ENCODE measurements at places on chromosomes 5 and 9.

DNA sequence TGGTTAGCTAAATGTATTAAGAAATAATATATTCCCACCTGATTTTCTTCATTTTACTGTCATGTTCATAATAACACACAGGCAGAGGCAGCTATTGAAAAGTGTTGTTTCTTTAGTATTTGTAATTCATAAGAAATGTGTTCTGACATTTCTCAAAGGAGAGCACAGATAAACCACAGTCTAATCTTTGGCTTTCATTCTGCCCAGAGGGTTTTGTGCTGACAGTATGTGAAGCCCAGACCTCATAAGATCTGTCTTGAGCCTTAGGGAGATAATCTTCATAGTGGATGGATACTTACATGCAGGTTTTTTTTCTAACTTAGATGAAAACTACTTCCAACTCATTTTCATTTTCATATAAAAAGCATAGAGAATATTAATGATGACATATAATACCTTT lies 206.1 kb downstream of the CHSY3 start:
- no peak for DNase-seq
- H3K36me3 ChIP-seq, result no peaks in the 10 kb centered on the region
- no peaks in the 10 kb centered on the region for H3K4me1 ChIP-seq
- H3K27me3 ChIP-seq, result no peaks in the 10 kb centered on the region

GRCh38 chr5:53983568-53984460 lies 326.6 kb downstream of the ARL15 start:
- DNase-seq, result no peak
- no peaks in the 10 kb centered on the region for H3K27me3 ChIP-seq
- H3K36me3 ChIP-seq, result no peaks in the 10 kb centered on the region
- no peak overlapping the region for H3K4me3 ChIP-seq

DNA sequence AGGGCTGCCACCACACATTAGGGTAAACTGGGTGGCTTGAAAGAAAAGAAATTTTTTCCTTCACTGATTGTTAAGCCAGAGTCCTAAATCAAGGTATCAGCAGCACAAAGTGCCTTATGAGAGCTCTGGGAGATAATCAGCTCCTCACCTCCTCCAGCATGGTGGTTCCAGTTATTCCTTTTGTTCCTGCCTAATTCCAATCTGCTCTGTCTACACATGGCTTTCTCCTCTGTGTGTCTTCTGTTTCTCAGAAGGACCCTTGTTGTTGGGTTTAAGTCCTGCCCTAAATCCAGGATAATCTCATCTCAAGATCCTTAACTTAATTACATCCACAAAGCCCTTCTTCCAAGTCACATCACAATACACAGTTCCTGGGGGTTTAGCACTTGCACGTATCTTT lies 1352.0 kb upstream of the CDH9 start:
- H3K36me3 ChIP-seq, result no peaks in the 10 kb centered on the region
- no peaks in the 10 kb centered on the region for H3K4me1 ChIP-seq
- no peak overlapping the region for H3K27ac ChIP-seq
- DNase-seq, result no peak
- no peak overlapping the region for H3K4me3 ChIP-seq

GRCh38 chr9:31470051-31470450 lies 914.4 kb upstream of the ACO1 start:
- no peaks in the 10 kb centered on the region for H3K4me1 ChIP-seq
- no peaks in the 10 kb centered on the region for H3K36me3 ChIP-seq
- no peak for DNase-seq
- no peak overlapping the region for H3K4me3 ChIP-seq
- H3K27me3 ChIP-seq, result no peaks in the 10 kb centered on the region
- no peak overlapping the region for H3K27ac ChIP-seq

- H3K4me1 ChIP-seq, result no peaks in the 10 kb centered on the region
- H3K27me3 ChIP-seq, result no peaks in the 10 kb centered on the region
- no peak overlapping the region for H3K4me3 ChIP-seq
- DNase-seq, result no peak
- H3K27ac ChIP-seq, result no peak overlapping the region
These were observed 186.7 kb upstream of the TLX3 start for GRCh38 chr5:171122372-171122771.

DNA sequence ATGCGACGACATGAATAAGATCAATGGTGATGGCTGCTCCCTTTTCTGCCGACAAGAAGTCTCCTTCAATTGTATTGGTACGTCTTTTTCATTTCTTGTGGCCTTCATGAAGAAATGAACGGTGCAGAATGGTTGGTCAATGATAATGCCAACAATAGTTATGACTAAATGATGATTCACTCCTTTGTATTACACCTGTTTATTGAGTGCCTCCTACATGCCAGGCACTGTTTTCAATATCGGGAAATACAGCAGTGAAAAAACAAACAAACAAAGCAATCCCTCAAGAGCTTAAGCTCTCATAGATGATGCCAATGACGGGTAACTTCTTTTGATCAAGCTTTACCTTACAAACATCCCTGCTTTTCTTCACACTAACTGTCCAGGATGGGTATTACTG lies 117.7 kb downstream of the PAPPA start:
- no peak overlapping the region for H3K4me3 ChIP-seq
- no peaks in the 10 kb centered on the region for H3K36me3 ChIP-seq
- no peak for DNase-seq
- no peaks in the 10 kb centered on the region for H3K27me3 ChIP-seq
- no peaks in the 10 kb centered on the region for H3K4me1 ChIP-seq
- H3K27ac ChIP-seq, result no peak overlapping the region

DNA sequence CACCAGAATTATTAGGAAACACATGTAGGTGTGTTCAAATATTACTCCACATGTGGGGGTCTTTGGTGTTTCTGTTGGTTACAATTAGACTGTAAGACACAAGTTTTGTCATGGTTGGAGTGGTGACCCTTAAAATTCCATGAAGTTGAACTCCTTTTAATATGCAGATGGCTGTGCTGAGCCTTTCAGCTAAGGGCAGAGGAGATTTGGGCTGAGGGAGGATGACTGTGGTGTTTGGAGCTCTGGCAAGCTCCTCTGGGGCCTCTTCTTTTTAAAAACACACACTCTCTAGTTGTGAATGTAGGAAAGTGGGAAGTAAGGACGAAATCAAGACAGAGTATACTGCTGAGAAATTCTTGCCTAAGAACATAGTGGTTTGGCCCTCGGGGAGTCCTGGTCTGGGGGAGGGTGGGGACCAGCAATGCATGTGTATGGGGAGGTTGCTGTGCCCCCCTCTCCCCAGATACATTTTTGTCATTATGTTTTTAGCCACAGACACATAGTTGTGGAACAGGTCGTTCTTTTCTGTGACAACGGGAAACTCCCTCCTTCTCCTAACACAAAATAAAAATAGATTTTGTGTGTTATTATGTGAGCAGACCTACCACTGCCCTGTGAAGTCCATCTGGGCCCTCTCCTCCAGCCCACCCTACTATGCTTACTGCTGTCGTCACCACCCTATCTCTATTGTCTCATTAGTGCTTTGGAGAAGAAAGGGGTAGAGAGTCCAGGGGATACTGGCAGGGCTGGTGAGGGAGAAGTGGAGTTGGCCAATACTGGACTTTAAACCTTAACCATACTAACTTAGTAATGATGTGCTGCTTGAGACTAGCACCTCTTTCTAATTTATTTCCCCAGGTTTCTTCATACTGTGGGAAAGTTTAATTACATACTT lies 10.0 kb downstream of the SMARCA2 start:
- H3K4me1 ChIP-seq, result peaks cover 27% of the 10 kb centered on the region
- no peak overlapping the region for H3K27ac ChIP-seq
- no peaks in the 10 kb centered on the region for H3K36me3 ChIP-seq
- DNase-seq, result no peak
- no peak overlapping the region for H3K4me3 ChIP-seq

GRCh38 chr5:14440223-14440581 lies 141.4 kb upstream of the OTULINL start:
- no peaks in the 10 kb centered on the region for H3K27me3 ChIP-seq
- no peaks in the 10 kb centered on the region for H3K36me3 ChIP-seq
- H3K4me1 ChIP-seq, result peaks cover 1% of the 10 kb centered on the region
- H3K27ac ChIP-seq, result peak overlapping the region; percentile 75
- DNase-seq, result no peak
- peak overlapping the region; percentile 27 for H3K4me3 ChIP-seq

DNA sequence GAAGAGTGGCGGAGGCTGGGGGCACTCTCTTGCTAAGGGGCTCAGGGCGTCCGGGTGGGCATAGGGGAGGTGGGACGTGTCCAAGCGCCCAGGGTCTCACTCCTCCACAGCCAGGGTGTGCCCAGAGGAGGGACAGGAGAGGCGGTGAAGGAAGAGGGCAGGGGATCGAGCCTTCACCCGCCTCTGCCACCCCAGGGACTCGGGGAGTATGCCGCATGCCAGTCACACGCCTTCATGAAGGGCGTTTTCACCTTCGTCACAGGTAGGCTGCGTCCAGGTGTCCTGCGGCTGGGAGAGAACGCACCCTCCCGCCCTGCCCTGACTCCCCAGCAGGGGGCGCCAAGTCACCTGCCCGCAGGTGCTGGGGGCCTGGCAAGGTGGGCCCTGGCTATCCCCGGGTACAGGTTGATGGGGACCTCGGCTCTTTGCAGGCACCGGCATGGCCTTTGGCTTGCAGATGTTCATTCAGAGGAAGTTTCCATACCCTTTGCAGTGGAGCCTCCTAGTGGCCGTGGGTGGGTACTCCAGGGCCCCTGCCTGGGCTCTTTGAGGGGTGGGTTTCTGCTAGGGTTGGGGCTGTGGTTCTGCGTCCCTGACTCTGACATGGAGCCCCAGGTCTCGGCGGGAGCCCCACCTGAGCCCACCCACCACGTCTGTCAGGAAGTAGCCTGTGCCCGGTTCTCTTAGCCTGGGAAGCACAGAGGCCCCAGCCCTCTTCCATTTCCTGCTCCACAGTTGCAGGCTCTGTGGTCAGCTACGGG lies 552 bp downstream of the TMEM141 start:
- H3K27ac ChIP-seq, result peak overlapping the region; percentile 82
- H3K36me3 ChIP-seq, result no peaks in the 10 kb centered on the region
- peak; percentile 81 for DNase-seq
- peak overlapping the region; percentile 77 for H3K4me3 ChIP-seq

GRCh38 chr5:174323878-174324281 lies 278.4 kb downstream of the NSG2 start:
- no peak for DNase-seq
- no peaks in the 10 kb centered on the region for H3K27me3 ChIP-seq

- no peaks in the 10 kb centered on the region for H3K36me3 ChIP-seq
- H3K4me3 ChIP-seq, result no peak overlapping the region
- H3K4me1 ChIP-seq, result no peaks in the 10 kb centered on the region
- H3K27me3 ChIP-seq, result no peaks in the 10 kb centered on the region
- DNase-seq, result no peak
- H3K27ac ChIP-seq, result no peak overlapping the region
These were observed 126.9 kb upstream of the PDE4D start for GRCh38 chr5:60020457-60020856.

DNA sequence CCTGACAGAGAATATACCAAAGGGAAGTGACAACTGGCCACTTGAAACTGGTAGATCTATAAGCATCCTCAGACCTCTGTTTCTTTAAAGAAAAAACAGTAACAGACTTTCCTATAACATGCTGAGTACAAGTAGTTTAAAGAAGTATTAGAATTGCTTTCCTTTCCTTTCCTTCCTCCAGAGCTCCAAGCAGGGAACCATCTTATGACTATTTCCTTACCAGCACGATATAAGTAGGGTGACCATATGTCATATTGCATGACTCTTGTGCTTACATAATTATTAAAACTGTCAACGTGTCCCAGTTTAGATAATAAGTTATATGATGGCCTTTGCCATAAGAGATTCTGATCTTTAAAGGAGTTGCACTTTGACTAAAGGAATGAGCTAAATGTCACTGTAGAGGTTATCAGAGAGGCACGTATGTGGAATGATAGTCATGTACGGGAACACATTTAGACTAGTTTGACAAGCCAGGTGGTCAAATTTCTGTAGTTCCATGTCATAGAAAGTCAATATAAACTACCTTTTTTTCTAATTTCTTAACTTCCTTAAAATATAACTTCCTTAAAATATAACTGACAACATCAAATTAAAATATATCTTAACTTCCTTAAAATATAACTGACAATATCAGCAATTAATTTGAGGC lies 212.7 kb upstream of the CD180 start:
- no peaks in the 10 kb centered on the region for H3K36me3 ChIP-seq
- H3K27ac ChIP-seq, result no peak overlapping the region
- peaks cover 1% of the 10 kb centered on the region for H3K4me1 ChIP-seq
- no peaks in the 10 kb centered on the region for H3K27me3 ChIP-seq
- no peak overlapping the region for H3K4me3 ChIP-seq

- H3K27ac ChIP-seq, result no peak overlapping the region
- H3K4me1 ChIP-seq, result no peaks in the 10 kb centered on the region
- no peak for DNase-seq
- no peaks in the 10 kb centered on the region for H3K27me3 ChIP-seq
- H3K4me3 ChIP-seq, result no peak overlapping the region
- no peaks in the 10 kb centered on the region for H3K36me3 ChIP-seq
These were observed 505.0 kb downstream of the ELAVL2 start for GRCh38 chr9:23321049-23321448.

GRCh38 chr5:169347786-169348185 lies 46.8 kb upstream of the SLIT3 start:
- H3K4me3 ChIP-seq, result no peak overlapping the region
- no peaks in the 10 kb centered on the region for H3K27me3 ChIP-seq
- no peak overlapping the region for H3K27ac ChIP-seq

GRCh38 chr5:1019001-1019905 lies 10.7 kb downstream of the NKD2 start:
- H3K27ac ChIP-seq, result no peak overlapping the region
- DNase-seq, result no peak
- no peak overlapping the region for H3K4me3 ChIP-seq
- no peaks in the 10 kb centered on the region for H3K27me3 ChIP-seq

All from ovary (tissue), 10 donors.